ENCODE measurements at places on chromosomes 2 and 18.

DNA sequence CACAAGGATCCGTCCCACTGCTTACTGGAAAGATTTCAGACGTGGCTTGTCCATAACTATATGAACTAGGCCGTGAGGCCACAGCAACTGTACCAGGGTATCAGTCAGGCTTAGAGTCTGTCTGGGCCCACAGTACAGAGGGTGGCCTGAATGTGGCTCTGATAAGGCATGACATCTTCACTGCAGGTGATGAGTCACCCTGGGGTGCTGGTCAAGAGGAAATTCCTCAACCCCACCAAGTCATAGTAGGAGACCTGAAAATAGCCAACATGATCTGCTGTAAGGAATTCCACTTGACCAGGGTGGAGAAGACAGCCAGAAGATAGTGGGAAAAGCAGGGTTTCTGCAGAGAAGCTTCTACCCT lies 107.7 kb downstream of the INHBB start:
- DNase-seq, result no peak

- no peak for DNase-seq
Measured at GRCh38 chr2:197332641-197333040, 22.1 kb upstream of the ANKRD44 start.

GRCh38 chr2:54081574-54081973 lies 33.8 kb upstream of the ACYP2 start:
- DNase-seq, result no peak

DNA sequence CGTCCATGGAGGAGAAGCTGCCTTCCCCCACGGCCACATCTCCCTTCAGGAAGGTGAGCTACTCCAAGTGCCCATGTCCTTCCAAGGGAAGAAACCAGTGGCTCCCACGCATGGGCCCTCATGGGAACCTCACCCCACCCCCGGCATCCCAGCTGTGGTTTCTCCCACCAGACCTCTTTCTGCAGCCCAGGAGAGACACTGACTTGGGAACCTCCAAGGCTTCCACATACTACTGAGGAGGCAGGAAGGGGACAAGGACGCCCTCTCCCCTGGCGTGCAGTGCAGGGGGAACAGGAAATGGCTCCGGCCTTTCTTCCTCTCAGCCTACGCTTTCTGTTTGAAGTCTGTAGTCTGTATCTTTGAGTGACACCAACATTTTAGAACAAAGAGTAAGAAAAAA lies 104.5 kb upstream of the EPC2 start:
- no peak for DNase-seq

- no peak for DNase-seq
Measured at GRCh38 chr2:67459761-67460160, 62.6 kb downstream of the ETAA1 start.

Data from NCI-H748 treated with DMSO at 0.1 percent for 48 hours (cell line).